Hepatocyte (in vitro differentiated cells): ENCODE measurements at places on chromosomes 4 and X.

DNA sequence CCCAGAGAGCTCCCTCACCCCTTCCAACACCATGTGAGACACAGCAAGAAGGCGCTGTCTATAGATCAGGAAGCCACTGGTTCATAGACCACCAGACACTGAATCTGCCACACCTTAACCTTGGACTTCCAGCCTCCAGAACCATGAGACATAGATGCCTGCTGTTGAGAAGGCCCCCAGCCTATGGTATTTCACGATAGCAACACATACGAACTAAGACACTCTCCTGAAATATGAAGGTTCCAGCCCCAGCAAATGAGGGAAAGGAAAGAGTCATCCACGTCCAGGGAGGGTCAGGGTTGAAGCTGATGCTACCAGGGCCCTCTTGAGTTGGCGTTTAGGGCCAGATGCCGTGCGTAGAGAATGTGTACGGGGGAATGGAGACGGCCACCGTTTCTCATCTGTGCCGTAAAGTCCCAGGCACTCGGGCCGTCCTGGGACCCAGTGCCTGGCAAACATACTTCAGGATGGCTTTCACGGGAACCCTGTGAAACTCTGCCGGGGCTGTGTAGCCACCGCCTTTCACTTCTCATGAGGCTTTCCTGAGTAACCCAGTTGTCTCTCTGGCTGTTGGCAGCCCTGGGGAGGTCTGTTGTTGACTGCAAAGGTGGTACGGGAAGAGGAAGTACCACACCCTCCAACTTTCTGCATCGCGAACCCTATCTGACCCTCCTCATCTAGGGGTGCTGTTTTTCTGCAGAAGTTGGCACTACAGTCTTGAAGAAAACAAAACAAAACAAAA is 17.7 kb upstream of the P2RY8 start:
- no peak for DNase-seq

DNA sequence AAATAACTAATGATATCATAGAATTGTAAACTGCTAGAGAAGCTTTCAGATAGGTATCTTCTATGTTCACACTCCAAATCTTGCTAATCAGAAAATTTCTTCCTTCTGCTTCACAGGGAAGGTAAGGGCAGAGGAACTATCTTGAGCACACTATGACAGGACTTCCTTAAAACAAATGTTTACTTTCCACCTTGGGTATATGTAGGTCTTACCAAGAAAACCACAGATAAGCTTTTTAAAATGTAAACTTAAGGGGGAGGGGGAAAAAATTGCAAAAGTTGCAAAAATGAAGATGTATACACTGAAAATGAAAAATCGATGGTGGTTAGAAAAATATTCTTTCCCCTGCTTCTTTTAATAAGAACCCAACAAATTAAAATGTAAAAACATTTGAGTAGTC is 30.9 kb downstream of the YTHDC1 start:
- no peak for DNase-seq

GRCh38 chr4:86398187-86398586 is 38.3 kb upstream of the MAPK10 start:
- DNase-seq: no peak

- no peak for DNase-seq
These were observed 37.6 kb downstream of the C4orf50 start for GRCh38 chr4:5980436-5981155.

GRCh38 chr4:128916832-128917231 is 107.3 kb downstream of the JADE1 start:
- no peak for DNase-seq

- DNase-seq: peak; percentile 40
These were observed 113.9 kb downstream of the NYX start for GRCh38 chrX:41561045-41561444.

DNA sequence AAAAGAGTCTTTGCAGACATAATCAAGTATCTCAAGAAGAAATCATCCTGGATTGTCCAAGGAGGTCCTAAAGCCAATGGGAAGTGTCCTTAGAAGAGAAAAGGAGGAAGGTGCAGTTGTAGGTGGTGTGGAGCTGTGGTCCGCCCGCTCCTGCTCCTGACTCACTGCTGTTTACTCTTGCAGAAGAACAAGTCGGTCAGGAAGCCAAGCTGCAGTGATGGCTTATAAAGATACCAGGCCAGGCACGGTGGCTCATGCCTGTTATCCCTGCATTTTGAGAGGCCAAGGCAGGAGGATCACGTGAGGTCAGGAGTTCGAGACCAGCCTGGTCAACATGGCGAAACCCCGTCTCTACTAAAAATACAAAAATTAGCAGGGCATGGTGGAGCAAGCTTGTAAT is 66.4 kb upstream of the ATP6AP2 start:
- DNase-seq: no peak

DNA sequence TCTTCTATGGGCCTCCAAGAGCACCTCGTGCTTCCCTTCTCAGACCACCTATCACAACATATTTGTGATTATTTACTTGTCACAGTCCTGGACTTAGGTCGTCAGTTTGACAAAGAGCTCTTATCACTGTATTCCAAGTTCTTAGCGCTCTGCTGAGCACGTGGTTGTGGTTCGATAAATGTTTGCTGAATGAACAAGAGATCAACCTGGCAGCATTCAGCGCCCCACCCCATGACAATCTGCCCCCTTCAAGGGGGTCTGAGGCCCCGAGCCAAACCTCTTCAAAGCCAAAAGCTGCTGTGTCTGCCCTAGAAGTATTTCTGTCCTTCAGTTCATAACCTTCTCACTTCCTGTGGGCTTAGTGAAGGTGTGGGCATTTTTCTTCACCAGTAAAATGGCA is 15.0 kb downstream of the RPS4X start:
- DNase-seq: no peak

DNA sequence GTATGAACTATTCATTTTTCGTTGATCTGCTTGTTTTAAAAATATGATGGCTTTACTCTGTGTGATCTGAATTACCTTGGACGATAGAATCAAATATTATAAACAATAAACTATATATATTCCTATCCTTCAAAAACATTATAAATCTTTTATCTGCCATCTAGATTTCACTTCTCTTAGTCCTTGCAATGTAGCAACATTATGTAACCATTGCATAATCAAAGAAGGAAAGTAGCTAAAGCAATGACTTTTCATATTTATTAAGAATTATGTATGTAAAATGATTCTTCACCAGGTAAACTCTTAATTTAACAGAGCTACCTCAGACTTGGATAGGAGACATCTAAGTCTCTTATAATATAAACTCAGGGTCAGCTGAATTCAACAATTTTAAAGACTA is 210.5 kb downstream of the ADAMTS3 start:
- no peak for DNase-seq

DNA sequence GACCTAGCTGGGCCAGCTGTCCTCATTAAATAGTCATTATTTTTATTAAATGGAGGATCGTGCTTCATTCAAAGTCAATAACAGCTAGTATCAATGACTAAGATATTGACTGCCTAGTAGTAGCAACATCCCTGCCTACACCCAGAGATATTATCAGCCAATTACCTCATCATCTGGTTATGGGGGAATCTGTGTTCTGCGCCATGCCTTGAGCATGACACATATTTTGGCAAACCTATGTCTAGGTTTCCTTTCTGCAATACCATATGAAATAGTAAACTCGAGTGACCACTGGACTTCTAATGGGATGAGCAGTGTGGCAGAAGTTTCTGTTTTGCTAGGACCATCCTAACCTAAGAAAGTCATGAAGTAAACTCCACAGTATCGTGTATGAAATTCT is 50.0 kb upstream of the AADAT start:
- DNase-seq: no peak

GRCh38 chr4:124304941-124305340 is 407.6 kb downstream of the ANKRD50 start:
- DNase-seq: no peak

- DNase-seq: peak; percentile 71
These were observed 75.8 kb downstream of the NUDT11 start for GRCh38 chrX:51420610-51421009.

GRCh38 chrX:45766981-45767501 is 566.4 kb upstream of the DIPK2B start:
- DNase-seq: no peak

- no peak for DNase-seq
These were observed 23.4 kb upstream of the MMRN1 start for GRCh38 chr4:89871211-89871610.

DNA sequence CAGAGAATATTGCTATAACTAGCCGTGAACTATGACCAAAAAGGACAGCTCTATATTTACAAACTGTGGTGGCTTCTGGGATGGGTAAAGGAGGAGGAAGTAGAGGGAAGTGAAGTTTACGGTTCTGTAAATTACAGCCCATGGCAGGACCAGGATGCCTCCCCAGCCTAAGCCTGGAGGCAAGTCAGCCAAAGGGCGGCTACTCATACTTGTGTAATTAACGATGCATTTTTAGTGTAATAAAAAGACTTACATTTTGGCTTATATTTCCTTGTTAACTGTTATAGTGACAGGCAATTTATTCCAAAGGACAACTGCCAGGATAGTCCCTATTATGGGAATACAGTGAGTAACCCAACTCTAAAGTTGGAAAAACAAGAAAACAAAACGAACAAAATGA is 139.9 kb upstream of the OTUD4 start:
- no peak for DNase-seq

DNA sequence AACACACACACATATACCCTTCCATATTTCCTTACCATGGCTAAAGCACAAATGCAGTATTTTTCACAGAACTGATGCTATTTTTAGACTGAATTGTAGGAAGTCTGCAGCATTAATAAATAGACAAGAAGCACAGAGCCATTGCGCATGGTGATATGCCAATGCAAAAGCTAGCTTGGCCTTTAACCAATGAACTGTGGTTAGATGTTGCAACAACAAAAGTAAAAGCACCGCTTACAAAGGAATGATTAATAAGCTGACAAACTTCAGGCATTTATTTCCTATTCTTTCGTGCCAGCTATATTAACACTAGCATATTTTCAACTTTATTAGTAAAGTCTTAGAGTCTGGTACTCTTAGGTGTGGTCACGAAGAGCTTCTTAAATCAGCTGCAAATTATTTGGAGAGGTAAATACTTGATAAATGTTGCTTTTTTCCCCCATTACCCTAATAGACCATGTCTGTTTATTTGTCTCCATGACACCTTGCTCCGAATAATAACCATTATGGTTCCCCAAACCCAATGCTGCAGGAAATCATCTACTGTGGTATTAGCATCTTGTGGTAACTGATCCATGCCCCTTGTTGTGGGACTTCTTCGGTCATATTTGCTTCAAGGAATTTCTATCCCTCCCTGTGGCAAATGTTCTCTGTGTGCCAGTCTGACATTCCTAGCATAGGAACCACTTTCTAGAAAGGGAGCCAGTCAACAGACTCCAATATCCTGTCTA is 306.1 kb upstream of the TAPT1 start:
- peak; percentile 11 for DNase-seq

DNA sequence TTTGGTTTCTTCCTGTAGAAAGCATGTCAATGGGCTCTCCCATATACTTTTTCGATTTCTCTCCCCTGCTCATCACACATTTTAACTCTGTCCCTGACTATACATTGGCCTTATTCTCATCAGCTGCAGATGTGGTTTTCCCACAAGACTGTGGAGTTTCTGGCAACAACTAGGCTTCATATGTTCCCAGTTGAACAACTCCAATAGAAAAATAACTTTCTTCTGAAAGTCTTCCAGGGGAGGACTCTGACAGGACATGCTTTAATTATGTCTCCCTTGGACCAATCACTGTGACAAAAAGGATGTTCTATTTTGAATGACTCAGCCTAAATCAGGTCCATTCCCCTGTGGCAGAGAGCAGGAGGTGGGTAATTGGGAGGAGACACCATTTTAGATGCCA is 28.1 kb downstream of the SPANXC start:
- no peak for DNase-seq

DNA sequence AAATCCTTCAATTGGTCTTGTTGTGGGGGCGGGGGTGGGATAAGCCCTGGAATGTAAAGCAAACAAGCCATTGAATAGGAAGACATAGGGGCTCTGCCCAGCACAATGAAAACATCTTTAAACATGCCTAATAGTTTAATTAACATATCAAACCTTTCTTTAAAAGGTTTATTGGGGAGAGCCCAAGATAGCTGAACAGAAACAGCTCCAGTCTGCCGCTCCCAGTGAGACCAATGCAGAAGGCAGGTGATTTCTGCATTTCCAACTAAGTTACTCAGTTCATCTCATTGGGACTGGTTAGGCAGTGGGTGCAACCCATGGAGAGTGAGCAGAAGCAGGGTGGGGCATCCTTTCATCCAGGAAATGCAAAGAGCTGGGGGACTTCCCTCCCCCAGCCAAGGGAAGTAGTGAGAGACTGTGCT is 327.2 kb upstream of the CNKSR2 start:
- no peak for DNase-seq
